Smooth muscle cell of bladder (primary cell): ENCODE measurements at places on chromosomes 13 and 19. TPM values are rescaled to one million over a fixed set of nuclear protein-coding genes. Genes with fewer than 3 reads are reported as not detected.

The OR7G2 gene
- total RNA-seq, result not detected in 2 replicates

The KIR2DL1 gene
- total RNA-seq, result not detected in 2 replicates

The TRAPPC2B gene
- total RNA-seq, result 9.8 and 13.2 TPM in 2 replicates

The CGB2 gene
- total RNA-seq, result not detected in 2 replicates

The SIGLECL1 gene
- not detected in 2 replicates for total RNA-seq

The ERICH6B gene
- not detected in 2 replicates for total RNA-seq

The CYP4F22 gene
- total RNA-seq, result not detected in 2 replicates

The PTH2 gene
- not detected in 2 replicates for total RNA-seq

The PRSS57 gene
- total RNA-seq, result not detected in 2 replicates

The GTPBP3 gene
- 5.8 and 11.5 TPM in 2 replicates for total RNA-seq
